ENCODE measurements at places on chromosomes 1 and 21.

DNA sequence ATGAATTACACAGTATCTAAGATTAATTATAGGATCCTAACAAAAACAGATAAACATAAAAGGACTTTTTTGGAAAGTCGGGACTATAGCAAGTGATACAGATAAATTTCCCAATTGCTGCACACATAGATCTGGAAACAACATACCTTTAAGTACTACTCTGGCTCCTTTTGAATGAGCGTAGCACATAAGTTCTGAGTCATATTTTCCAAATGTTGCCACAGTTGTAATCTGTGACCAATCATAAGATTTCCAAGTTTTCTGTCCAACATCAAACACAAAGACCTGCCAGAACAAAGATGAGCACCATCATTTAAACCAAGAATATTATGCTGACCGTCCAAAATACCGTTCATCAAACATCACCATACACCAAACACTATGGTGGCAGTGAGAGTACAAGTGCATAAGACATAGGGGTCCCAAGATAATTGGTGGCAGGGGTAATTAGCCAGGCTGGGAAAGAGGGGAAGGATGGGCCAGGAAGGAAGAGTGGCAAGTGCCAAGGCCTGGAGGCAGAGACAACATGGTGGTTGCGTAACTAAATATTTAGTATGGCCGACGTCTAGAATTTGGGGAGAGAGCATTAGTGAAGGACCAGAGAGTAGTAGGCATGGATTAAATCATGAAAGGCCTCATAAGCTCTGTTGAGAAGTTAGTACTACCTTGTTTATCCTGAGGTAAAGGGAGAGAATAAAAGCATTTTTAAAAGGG, 3.6 kb downstream of the CTBS start:
- DNase-seq, result no peak

DNA sequence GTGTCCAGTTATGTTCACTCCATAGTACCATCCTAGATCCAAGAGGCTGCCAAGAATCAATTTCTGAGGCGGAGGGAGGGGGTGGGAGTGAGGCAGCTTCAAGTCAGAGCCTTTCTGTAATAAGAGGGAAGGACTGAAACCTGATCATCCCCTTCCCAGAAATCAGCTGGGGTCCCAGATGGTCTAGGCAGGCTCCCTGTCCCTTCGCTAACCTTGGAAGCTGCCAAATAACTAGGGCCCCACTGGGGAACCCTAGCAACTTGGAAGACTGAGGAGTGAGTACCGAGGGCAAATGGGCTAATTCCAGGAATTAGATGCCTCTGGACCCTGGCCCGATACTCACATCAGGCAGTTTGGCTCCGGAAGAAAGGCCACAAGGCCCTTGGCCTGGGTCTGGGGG, 113.3 kb downstream of the NAV1 start:
- no peak for DNase-seq

- DNase-seq, result no peak
These were observed 1276.0 kb upstream of the ADGRL4 start for GRCh38 chr1:80282536-80282935.

DNA sequence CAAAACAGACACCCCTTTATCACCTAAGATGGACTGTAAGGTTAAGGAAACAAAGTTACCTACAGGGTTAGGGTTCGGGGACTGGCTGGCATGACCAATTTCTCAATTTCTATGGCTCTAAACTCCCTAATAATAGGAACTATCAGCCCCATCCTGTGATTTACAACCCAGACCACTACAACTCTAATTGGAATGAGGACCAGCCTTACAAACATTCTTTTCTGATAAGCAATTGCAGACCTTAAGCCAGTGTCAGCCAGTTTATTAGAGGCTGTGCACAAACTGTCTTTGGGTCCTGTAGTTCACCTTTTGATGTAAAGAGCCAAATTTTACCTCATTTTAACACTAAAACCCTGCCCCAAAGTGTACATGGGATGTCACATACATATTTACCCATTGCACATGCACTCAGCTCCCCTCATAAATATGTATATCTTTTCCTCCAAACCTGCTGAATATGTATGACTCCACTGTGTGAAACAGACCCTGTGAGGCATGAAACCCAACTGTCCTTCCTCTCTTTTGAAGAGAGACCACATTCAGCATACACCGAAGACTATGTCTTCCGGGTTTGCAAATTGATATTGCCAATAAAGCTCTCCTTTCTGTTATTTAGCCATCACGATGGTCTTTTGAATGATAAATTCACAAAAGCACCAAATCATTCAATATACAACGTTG, 7.3 kb upstream of the APP start:
- DNase-seq, result peak; percentile 51

DNA sequence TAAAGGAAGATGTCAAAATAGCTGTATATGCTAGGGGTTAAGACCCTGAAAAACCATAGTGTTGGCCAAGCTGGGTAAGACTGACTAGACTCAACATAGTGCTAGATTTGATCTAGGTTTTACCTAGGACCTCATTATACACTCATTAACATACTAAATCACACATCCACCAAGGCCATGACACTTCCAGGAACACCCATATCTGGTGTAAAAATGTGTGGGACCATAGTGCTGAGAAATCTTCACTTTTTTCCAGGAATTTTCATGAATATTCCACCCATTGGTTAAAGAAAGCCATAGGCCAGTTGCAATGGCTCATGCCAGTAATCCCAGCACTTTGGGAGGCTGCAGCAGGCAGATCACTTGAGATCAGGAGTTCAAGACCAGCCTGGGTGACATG, 34.0 kb upstream of the ACADM start:
- DNase-seq, result no peak

- peak; percentile 16 for DNase-seq
These were observed 61.1 kb upstream of the RAB4A start for GRCh38 chr1:229209816-229210215.

DNA sequence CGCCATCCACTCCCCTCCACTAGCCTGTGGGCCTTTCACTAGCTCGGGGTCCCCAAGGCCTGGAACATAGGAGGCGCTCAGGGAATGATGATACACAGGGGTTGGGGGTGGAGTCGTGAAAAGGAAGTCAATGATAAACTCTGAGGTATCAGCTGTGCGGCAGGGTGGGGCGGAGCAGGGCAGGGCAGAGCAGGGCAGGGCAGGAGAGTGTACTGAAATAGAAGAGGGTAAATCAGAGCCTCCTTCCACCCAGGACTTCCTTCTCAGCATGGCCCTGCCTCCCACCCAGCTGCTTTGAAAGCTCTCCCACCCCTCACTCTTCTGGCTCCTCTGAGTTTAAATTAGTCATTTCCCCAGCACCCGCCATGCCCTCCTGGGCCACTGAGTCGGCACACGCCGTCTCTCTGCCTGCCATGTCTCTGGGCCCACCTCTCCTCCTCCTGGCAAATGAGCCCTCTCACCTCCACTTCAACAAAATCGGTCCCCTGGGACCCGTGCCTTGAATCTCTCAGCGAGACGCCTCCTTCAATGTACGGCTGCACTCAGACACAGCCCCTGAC, 16.9 kb downstream of the CAPZB start:
- no peak for DNase-seq

DNA sequence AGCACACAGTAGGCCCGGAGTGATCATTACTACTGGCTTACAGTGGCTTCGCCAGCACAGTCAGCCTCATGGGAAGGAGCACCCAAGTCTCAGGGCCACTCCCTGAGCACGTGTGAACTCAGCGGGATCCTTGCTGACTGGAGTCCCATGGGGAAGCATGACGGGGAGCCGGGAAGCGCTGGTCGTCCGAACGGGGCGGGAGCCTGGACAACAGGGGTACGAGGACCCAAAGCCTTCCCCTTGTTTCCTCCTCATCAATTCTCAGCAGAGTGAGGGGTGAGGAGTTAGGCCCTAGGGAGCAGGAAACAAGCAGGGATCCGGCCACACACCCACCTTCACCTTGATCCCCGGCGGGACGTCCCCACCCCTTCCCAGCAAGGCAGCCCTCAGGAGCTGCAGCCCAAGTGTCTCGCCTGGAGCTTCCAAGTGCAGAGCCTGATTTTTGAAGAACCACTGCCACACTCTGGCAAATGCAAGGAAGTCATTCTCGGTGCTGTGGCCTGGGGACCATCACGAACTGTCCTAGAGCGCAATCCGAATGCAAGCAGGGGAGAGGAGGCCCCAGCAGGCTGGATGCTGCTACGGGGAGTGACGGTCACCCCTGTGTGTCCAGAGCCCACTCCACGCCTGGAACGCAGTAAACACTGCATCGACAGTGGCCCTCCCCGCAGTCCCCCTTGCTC, 35.5 kb downstream of the TOMM20 start:
- peak; percentile 80 for DNase-seq

- no peak for DNase-seq
These were observed 14.6 kb downstream of the EPHX1 start for GRCh38 chr1:225824533-225824941.

- no peak for DNase-seq
These were observed 8.6 kb downstream of the GLIS1 start for GRCh38 chr1:53730224-53730865.

GRCh38 chr1:71089536-71090270, 8.9 kb upstream of the ZRANB2 start:
- peak; percentile 87 for DNase-seq

DNA sequence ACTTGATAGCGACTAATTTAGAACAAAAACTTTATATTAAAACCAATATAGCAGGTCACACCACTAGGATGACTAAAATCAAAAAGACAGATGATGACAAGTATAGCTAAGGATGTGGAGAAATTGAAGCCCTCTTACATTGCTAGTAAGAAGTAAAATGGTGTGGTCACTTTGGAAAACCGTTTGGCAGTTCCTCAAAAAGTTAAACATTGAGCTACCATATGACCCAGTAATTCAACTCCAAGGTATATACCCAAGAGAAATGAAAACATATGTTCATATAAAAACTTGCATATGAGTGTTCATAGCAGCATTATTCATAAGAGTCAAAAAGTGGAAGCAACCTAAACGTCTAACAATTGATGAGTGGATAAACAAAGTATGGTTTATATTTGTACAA, 13.0 kb upstream of the SERINC2 start:
- DNase-seq, result no peak

DNA sequence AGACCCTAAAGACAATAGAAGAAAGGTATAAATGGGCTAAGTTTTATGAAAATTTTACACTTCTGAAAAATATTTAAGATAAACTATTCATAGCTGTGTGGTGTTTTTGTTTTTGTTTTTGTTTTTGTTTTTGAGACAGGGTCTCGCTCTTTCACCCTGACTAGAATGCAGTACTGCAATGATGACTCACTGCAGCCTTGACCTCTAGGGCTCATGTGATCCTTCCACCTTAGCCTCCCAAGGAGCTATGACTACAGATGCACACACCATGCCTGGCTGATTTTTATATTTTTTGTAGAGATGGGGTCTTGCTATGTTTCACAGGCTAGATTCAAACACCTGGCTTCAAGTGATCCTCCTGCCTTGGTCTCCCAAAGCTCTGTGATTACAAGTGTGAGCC, 66.6 kb downstream of the PUM1 start:
- DNase-seq, result no peak
